Left renal pelvis (tissue), 4 donors: ENCODE measurements at places on chromosomes 7 and 10.
A peak's percentile ranks its signal among the peaks of the same experiment; 100 is the strongest.

- DNase-seq, result no peak
Observed at GRCh38 chr10:60363187-60363586, 26.5 kb downstream of the ANK3 start.

- no peak for DNase-seq
Observed at GRCh38 chr7:43735802-43736603, 6.7 kb upstream of the COA1 start.

DNA sequence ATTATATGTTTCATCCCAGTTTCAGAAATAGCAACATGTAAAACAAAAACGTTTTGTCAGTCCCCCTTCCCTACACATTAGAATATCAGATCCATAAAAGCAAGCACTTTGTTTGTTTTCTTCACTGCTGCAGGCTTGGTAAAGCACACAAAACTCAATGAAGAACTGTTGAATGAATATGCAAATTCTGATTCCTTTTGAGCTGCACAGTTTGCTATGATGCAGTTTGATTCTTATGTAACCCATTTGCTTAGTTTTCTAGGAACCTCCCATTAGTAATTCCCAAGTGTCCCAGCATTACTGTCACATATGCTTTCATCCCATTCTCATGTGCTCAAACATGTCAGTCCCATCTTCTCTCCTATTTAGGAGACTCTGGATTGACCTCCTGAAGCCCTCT lies 26.1 kb upstream of the CHCHD3 start:
- DNase-seq, result no peak

DNA sequence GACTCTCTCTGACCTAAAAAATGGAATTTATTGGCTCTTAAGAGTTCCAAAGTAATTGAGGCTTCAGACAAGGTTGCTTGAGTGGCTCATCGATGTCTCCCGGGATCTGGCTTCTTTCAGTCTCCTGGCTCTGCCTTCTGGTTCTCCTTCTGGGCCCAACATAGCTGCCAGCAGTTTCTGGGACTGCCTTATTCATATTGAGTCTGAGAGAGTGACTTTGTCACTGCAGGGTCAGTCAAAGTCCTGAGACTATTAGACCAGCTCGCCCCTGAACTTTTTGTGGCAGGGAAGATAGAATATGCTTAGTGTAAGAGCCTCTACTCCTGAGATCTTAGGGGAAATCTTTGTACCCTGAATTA lies 94.0 kb downstream of the MMRN2 start:
- DNase-seq, result no peak

GRCh38 chr7:39016609-39017008 lies 38.9 kb downstream of the POU6F2 start:
- no peak for DNase-seq

DNA sequence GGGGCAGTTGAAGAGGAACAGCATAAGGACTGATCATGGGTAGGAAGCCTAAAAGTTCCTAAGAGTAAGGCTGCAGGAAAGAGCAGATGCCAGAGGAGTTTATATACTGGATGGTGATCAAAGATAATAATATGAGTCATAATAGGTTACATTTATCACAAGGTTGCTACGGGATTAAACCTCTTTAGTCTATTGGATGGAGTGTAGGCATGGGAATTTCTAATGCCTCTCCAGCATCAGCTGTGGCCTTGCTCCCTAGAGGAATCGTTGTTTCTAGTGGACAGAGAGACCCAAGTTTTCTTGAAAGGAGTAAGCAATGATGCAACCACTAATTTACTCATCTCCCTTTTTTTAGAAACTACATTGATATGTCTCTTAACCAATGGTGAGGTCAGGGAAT lies 213.4 kb downstream of the GPR37 start:
- DNase-seq, result no peak

DNA sequence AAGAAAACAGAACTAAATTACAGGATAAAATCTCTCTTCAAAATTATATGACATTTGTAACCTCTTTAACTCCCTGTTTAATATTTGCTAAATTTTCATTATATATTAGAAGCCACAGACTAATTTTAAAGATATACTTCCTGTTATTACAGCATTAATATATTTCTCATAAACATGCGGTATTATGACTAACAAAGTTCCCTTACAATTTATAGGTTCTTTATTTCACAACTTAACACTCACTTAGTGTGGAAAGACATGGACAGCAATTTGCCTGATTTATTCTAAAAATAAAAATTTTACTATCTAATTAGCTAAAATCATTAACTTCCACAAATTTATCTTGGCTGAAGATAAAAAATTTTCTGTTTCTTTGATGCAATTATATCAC lies 29.0 kb downstream of the CTNNA3 start:
- no peak for DNase-seq

DNA sequence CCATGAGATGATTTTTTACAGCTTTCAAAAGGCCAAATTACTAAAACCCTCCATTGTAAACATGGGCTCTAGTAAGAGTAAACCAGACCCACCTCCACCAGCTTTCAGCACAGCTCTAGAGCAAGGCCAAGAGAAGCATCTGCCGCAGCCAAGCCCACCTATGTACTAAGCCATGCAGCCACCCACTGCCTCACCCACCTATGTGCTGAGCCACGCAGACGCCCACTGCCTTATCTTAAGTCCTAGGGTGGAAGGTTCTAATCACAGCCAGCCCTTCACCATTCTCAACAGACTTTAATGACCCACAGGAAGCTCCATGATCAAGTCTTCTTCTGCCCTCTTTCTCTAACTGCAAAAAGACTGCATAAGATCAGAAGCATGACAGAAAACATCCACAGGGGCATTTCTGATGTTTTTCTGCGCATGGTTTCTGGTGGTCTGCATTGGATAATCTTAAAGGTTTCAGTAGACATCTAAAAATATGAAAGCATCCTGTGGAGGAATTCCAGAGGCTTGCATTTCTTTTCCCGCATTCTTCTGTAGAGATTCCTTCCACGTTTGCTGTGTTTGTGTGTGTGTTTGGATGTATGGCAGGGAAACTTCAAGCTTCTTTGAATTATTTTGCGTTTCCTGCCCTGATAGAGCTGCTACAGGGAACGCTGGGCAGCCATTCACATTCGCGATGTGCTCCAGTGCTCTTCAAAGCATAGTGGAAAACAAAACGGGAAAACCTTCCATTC lies 286.1 kb upstream of the KLF6 start:
- DNase-seq, result no peak

DNA sequence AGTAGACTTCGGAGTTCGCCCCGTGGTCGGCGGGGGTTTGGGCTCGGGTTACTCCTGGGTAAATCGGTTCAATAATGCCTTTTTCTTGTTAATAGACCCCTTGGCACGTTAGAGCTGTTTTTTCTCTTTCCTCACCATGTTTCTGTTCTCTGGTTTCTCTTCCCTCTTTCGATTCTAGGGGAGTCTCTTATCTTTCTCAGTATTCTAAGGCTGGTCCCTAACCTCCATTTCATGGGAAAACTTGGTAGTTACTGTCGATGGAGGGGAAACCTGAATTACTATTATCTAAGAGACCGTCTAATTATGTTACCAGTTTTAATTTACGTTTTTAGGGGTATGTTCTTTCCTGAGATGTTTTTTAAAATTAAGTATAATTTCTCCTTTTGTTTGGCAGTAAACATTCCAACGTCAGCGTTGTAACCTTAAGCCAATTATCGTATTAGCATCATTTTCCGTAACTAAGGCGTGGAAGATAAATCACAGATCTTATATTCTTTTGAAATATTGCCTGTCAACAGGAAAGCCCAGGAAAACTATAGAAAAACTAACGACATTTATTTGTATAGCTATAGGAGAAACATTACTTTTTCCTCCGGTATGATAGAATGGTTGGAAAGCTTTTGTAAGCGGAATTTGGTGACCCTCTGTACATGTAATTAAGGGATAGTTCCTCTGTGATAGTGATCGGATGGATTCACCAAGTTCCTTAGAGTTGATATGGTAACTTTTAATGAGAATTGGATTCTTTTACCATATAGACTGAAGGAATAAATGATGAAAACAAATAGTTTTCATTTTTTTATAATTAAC lies 847 bp downstream of the BTAF1 start:
- no peak for DNase-seq

DNA sequence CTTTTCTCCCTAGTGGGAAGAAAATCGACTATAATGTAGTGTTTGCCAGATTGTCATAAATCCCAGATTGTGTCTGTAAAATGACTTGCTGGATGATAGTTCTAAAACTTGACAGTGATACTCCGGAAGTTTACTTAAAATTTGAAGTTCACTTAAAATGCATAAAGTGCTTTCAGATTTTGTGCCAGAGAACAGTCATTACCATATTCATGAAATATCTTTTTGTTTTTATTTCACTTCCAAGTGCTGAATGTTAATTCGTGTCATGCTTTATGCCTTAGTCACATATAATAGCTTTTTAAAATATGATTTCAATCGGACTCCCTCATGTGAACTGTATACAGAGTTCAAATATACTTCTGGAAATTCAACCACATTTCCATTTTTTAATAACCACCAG lies 30.4 kb downstream of the PRPF18 start:
- no peak for DNase-seq

- DNase-seq, result no peak
Observed at GRCh38 chr10:131694168-131694780, 206.5 kb upstream of the PPP2R2D start.

- no peak for DNase-seq
Observed at GRCh38 chr7:91915401-91916050, 25.1 kb upstream of the AKAP9 start.

GRCh38 chr7:73936967-73937366 lies 76.0 kb downstream of the TMEM270 start:
- DNase-seq, result no peak

DNA sequence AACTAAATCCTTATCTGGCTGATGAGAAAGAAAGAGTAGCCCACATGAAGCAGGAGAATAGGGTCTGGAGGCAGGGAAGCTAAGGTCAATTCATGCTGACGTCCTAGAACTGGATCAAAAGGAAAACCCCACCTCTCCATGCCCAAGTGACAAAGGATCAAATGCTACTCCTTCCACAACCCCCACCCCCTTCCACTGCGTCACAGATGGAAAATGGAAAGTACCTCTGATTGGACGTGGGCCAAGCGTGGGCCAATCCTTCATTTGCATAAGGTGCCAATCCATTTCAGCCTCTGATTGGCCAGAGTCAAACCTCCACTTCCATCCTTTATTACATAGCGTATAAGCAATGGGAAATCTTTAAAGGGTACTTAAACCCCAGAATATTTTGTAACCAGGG lies 431.3 kb upstream of the ETV1 start:
- DNase-seq, result no peak

DNA sequence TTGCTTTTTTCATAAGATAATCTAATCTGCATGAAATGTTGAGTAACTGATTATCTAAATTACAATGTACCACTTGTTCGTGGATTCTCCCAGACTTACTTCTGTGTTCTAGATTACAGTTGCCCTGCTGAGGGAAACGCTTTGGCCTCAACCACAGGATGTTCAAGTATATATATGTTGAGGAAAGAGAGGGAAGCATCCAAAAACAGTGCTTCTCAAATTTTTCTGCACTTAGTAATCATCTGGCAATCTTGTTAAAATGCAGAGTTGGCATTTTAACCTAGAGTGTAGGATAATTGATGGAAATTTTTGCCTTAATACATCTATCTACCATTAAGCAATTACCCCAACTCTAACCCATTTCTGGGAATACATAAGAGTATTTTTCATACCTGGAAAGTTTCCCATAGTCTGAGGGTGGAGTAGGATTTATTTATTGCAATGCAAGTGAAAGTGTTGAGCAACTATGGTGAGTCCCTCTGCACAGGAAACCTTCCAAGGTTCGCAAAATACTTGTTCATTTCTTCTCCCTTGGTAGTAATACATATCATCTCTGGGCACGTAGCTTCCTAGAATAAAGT lies 59.6 kb upstream of the C1GALT1 start:
- DNase-seq, result no peak

- no peak for DNase-seq
Observed at GRCh38 chr10:117621795-117622420, 79.4 kb downstream of the EMX2 start.

- DNase-seq, result no peak
Observed at GRCh38 chr7:120720317-120720716, 137.6 kb downstream of the TSPAN12 start.

DNA sequence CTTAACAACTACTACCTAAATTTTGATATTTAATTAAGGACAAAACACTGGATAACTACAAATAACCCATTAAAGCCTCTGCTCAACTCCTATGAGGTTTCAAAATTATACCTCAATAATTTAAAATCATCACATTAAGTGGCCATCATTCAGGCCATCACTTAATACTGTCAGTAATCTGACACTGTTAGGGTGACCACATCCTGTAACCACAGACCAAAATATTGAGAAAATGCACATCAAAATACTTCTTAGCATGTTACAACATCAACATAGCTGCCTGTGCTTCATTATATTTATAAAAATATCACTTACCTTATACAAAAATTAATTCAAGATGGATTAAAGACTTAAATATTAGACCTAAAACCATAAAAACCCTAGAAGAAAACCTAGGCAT lies 23.3 kb downstream of the SEM1 start:
- DNase-seq, result no peak

- no peak for DNase-seq
Observed at GRCh38 chr7:48042216-48042615, 6.9 kb downstream of the C7orf57 start.

- DNase-seq, result peak; percentile 38
Observed at GRCh38 chr10:124221356-124222317, 128.2 kb upstream of the CHST15 start.

DNA sequence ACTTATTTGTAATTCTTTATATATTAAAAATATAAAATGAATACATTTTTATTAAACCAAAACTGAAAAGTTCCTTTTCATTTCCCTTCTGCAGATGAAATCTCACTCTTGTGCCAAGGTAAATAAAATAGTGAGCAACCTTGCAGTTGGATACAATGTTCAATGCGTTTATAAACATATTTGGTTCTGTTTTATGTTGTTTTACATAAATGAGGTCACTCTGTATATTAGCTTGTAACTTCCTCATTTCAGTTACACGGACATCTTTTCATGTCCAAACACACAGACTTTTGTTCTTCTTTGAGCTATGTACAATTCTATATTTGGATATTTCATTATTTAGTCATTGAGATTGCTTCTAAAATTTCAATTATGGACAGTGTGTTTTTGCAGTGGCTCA lies 107.7 kb downstream of the BBS9 start:
- DNase-seq, result no peak

DNA sequence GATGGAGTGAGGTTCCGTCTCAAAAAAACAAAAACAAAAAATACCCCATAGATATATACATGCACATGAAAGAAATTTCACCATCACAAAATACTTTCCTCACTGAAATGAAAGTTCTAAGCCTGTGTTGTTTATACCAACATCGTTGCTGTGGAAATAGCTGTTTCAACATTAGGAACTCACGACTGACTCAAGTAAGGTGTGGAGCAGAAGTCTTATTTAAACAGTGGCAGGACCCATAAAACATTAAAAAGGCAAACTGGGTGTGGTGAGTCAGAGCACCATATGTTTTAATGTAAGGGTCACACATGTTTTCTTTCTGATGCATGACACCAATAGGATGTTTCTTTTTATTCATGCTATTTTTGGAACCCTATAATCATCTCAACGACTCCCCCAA lies 48.3 kb downstream of the BAIAP2L1 start:
- no peak for DNase-seq

- no peak for DNase-seq
Observed at GRCh38 chr10:49534670-49535381, 4.1 kb downstream of the ERCC6 start.

GRCh38 chr10:71966046-71967004 lies 2.1 kb downstream of the CHST3 start:
- DNase-seq, result no peak

- DNase-seq, result no peak
Observed at GRCh38 chr7:90958647-90959046, 305.6 kb upstream of the FZD1 start.
